ENCODE measurements at places on chromosomes 11 and 22. TPM values are rescaled to one million over a fixed set of nuclear protein-coding genes. Genes with fewer than 3 reads are reported as not detected.

DNA sequence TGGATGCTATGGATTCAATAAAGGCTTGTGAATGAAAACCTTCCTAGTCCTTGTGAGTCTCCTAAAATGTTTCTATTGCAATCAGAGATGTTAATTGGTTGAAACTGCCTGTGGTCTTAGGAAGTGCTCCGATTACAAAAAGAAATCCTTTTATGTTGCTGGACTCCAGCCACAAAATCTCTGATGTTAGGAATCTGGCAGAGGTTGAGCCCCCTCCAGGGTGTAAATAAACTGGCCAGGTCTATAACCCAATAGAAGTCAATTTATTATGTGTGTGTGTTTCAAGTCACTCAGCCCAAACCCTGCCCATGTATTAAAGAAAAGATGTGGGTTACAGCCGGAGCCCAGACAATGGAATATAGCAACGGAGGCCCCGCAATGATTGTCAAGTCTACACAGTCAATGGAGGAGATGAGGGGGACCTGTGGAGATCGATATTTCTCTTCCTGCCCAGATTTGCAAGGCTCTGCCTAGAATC, 218.1 kb upstream of the SORL1-AS1 start:
- no peak for DNase-seq

DNA sequence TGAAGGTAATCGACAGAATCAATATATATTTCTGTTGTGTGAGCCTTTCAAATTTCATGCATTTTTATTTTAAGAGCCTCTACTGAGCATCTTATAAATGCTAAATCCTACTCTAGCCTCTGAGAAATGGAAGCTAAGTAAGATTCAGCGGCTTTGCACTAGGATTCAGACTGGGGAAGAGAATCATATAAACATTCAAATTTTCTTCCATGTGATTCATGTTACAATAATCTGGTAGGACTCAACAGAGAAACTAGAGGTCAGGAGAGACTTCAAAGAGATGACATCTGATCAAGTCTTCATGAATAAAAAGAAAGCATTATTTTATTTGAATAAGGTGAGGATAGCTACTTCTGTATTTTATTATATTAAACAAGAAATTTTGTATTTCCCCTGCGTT, 538.9 kb downstream of the DLG2 start:
- no peak for DNase-seq

DNA sequence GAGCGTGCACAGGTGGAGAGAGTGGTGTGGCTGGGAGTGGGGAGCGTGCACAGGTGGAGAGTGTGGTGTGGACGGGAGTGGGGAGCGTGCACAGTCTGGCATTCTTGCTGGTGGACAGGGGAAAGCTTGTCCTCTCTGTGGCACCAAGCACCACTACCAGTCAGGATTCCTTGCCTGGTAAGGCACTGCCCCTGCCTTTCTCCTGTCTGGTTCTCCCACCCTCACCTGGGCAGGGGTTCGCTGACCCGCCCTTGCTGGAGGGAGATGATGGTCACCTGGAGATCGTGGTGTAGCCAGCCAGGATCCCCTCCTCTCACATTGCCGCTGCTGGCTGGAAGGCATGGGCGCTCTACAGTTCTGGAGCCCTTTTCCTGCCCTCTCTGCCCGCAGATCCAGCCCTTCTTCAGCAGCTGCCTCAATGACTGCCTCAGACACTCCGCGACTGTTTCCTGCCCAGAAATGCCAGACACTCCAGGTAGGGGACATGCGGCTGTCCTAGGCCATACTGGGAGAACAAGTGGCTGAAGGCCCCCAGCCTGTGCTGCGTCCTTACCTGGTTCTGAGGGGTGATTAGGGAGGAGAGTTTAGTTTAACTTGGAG, 16.7 kb downstream of the TMEM121B start:
- DNase-seq: no peak

- no peak for DNase-seq
Observed at GRCh38 chr11:92268546-92268945, 43.9 kb downstream of the FAT3 start.

- DNase-seq: no peak
Observed at GRCh38 chr11:77108436-77108835, 5.8 kb downstream of the OMP start.

DNA sequence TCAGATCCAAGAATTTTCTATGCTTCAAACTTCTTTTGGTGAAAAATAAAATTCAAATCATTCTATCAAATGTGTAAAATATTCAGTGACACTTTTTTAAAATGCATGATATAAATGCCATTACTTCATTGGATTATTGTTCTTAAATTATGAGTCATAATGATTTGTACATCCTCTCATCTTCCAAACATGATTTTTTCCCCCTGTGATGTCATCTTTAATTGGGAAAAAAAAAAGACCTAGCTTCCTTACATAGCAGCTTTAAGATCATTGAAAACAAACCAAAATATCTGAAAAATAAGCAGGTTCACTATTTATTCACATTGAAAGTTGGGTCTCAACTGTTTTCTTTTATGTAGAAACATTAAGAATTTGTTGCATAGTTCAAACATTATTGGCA, 1549.4 kb downstream of the LRRC4C start:
- no peak for DNase-seq

The LDHAL6A gene
- total RNA-seq: not detected

GRCh38 chr11:115391598-115391997, 112.6 kb downstream of the CADM1 start:
- DNase-seq: no peak

DNA sequence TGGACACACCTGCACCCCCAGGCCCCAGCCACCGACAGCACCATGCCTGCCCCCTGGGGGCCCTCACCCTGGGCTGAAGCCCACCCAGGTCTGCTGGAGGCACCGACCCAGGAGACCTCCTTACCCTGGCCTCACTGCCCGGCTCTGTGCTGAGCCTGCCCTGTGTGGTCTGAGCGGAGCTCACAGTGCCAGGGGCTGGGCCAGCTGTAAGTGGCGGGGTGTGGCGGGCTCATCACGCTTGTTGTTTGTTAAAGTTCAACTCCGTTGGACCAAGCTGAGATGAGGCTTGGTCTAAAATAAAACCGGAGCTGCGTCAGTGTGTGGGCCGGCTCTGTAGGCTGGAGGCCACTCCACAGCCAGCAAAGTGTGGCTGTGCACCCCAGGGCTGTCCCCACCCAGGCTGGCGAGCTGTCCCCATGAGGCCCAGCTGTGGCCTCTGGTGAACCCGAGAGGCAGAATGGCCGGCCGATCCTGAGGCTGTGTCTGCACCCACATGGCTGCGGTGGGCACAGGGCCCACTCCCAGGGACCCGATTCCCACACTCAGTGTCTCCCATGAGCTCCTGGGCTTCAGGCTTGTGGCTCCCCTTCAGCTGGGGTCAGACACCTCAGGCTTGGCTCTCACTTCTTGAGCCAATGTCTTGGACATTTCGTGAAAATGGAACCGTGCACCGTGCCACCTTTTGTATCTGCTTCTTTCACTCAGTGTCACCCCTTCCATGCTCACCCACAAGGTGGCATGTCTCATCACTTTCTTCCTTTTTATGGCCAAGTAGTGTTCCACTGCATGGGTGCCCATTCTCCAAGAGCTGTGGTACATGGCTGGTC, 137.9 kb downstream of the CTTN start:
- no peak for DNase-seq

GRCh38 chr11:118212781-118213191, 12.0 kb downstream of the JAML start:
- DNase-seq: no peak

The OR4C12 gene
- not detected for total RNA-seq

The TMEM45B gene
- 0.18 TPM for total RNA-seq

- DNase-seq: no peak
Observed at GRCh38 chr22:35033635-35034296, 32.2 kb upstream of the ISX start.

- DNase-seq: no peak
Observed at GRCh38 chr11:85182441-85183387, 444.4 kb downstream of the DLG2 start.

GRCh38 chr11:94112206-94112953, 16.3 kb upstream of the PANX1 start:
- no peak for DNase-seq

The RCN1 gene
- 21.1 TPM for total RNA-seq

DNA sequence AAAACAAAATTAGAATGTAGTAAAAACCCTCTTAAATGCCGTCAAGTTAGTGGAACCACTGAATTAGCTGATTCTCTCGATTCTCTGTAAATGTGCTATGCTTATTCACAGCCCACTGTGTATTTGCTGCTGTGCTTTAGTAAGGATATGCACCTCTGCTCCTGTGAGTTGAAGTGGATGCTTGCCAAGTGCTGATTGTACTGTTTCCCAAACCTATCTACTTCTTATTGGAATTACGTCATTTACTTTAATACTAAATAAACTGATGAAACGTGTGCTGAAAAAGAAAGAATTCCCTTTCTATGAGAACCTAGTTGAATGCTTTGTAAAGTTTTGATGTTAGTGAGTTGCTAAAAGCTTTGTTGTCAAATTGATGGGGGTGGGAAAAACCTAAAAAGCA, 158.4 kb downstream of the LRRC4C start:
- DNase-seq: no peak

DNA sequence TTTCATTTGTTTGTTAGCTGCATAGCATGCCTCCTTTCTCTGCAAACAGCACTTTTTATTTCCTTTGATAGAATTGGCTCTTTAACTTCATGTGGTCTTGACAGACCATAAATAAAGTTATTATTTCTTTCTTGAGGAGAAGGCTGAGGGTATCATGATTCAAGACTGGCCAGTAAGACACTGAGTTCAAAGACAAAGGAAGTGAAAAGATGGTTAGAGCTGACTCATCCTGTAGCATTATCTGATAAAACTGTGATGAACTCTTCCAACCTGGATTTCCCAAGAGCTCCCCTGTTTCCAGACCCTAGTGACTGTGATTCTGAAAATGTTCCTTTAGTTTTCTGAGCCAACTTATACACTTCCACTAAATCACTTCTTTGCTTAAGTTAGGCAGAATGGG, 179.3 kb upstream of the FAT3 start:
- no peak for DNase-seq

DNA sequence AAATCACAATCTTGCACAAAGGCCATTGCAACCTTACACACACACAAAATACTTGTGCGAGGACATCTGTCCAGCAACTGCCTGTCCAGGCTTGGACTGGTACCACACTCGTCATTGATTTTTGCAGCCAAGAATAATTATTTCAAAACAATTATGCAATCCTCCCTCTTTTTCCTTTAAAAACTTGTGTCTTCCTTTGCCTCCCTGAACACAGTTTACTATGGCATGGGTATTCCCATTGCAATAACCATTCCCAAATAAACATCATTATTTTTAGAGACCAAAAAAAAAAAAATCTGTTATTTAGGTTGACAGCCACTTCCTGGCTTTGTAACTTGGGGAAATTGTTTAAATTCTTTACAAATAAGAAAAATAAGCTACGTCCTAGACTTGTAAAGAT, 54.0 kb downstream of the C11orf91 start:
- no peak for DNase-seq

DNA sequence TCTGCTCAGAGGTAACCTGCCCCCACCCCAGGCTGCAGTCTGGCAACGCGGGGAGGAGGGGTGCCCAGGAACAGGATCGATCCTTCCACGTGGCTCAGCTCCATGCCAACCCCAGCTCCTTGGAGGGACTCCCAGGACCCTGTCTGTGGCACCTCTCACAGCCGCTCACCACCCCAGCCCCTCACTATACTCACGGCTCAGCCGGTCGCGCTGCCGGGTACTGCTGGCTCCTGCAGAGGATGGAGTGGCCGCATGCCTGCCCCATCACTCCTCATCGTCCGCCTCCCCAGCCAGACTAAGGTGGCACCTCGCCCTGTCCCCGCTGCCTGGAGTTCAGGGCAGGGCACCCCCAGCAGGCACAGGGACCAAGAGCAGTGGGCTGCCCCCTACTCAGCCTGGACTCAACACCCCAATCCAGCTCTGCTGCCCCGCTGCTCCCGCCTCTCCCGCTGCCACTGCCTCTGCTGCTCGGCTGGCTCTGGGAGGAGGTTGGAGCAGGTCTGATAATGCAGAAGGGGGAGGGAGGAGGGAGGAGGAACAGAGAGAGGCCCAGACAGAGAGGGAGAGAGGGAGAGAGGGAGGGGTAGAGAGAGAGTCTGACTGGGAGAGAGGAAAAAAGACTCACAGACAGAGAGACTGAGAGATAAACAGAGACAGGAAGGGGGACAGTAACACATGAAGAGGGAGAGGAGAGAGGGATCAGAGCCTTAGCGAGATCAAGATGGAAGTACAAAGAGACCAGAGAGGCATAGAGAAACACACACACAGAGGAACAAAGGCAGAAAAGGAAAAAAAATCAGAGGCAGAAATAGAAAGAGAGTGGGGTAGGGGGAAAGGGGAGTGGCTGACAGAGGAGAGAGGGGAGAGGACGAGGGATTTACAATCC, at the start of gene PDE2A:
Gene PDE2A (minus strand): TSS at position 480 of the 886 bp plus-strand sequence. CDS start 215 bp downstream, at position 265.
- DNase-seq: no peak
